D721Med (cell line): ENCODE measurements at places on chromosomes 2 and 18.

GRCh38 chr2:224885836-224886547 is 156.3 kb downstream of the DOCK10 start:
- no peak for DNase-seq

- no peak for DNase-seq
Observed at GRCh38 chr2:216739035-216739434, 43.7 kb upstream of the IGFBP5 start.

DNA sequence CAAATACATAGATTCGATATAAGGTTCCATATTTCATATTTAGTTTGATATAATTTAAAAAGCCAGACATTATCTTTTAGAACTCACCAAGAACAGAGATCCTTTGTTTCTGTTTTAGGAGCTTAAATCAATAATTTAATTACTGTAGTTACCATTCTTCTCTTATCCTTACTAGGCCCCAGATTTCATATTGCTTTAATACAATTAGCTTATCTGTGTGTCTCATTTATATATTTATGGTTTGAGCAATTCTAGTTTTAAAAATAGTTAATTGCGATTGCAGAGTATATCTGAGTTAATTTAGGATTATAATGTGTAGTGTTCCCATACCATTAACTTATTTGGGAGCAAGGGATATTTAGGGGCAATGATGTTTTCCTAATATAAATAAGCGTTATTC is 558.8 kb upstream of the ZNF804A start:
- DNase-seq = no peak

- DNase-seq = no peak
Observed at GRCh38 chr2:32484937-32485336, 128.1 kb downstream of the BIRC6 start.

DNA sequence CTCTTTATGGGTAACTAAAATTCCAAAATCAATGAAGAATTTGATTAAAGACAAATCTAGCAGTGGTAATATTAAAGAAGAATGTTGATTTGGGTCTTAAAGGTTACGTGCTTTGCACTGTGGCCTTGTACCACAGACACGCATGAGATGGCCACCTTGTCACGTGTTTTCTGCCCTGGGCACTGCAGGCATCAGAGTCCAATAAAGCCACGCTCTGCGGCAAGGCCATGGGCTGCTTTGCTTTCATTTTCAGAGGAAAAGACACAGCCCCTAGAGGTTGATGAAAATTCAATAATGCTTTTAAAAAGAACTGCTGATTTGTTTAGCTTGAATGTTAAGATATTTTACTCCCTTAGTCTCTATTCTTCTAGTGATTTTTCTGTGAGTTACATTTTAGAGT is 30.4 kb downstream of the AOX1 start:
- no peak for DNase-seq

GRCh38 chr2:95007822-95008221 is 17.7 kb upstream of the MAL start:
- DNase-seq = no peak

- no peak for DNase-seq
Observed at GRCh38 chr2:47592381-47592780, 189.4 kb downstream of the MSH2 start.

DNA sequence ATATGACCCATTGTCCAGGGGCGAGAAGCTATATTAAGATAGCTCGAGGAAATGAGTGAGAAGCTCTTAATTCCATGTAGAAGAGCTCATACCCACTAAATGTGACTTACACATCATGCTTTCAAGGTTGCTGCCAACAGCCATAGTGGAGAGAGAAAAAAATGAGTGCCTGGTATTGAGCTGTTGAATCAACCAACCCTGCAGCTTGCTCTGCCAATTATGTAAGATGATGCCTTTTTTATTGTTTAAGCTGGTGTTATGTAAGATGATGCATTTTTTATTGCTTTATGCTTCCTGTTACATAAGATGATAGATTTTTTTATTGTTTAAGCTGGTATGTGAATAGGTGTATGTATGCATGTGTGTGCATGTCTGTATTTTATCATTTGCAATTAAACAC is 228.2 kb downstream of the CCDC178 start:
- DNase-seq = no peak

GRCh38 chr2:147998203-147998602 is 22.3 kb downstream of the ORC4 start:
- no peak for DNase-seq

GRCh38 chr2:56681659-56682396 is 498.0 kb downstream of the CCDC85A start:
- DNase-seq = no peak

- no peak for DNase-seq
Observed at GRCh38 chr2:133405252-133405651, 163.0 kb downstream of the NCKAP5 start.

DNA sequence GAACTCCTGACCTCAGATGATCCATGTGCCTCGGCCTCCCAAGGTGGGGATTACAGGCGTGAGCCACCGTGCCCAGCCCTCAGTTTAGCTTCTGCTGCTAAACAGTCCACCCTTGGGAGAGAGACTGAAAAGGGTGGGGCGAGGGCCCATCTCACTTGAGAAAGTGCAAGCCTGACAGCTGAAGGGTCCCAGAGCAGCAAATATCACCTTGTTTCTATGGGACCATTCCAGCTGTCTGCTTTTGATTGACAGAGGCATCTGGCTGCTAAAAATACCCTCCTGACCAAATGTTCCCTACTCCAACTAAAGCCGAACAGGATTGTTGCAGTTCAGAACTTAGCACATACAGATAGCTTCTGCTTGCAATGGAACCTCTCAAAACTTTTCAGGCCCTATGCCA is 436 bp upstream of the SMYD1 start:
- DNase-seq = no peak

DNA sequence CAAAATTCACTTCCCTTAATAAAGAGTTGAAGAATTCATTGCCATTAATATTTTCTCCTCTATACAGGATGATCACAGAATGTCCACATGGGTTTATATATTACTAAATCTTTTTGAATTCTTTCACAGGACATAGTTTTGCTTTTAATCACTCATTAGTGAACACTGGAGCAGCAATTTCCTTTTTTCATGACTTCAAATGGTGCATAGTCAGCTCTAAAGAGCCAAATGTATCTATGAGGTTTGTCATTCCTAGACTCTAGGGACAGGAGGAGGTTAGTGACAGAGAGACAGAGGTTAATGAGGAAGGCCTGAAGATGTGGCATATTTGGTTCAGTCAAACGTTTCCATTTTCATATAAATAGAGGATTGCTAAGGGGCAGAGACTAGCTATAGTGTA is 111.8 kb downstream of the FSHR start:
- no peak for DNase-seq

DNA sequence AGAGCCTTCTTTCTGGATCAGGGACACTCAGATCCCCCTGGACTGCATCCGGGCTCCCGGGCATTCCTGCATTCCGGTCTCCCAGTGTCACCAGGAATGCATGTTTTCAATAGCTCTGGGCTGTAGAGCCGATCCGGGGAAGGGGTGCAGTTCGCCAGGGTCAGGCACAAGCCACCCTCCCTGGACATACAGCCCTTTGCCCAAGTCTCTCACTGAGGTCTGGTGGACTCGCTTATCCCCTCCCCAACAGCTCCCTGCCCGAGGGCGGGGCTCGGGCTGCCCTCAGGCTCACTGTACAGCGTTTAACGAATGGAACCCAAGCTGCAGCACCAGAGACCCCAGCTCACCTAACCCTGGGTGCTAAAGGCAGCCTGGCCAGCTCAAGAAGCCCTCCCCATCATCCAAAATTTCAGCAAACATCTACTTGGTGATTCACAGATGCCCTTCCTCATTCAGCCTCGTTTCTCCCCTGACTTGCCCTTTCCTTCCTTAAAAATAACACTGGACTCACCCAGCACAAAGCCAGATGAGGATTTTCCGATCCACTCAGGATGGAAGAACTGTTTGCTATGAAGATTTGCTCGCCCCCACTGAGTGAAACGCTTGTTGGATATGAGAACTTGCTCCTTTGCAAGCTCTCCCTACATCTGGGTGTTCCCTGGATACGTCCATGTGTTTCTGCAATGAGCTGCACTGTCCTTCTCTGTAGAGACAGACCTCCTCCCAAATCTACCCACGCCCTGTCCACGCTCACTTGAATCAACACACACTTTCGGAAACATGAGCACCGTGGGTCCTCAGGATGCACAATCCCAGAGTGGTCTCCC is 58.1 kb downstream of the PXDN start:
- no peak for DNase-seq

- no peak for DNase-seq
Observed at GRCh38 chr2:120109186-120110061, 96.5 kb downstream of the EPB41L5 start.

DNA sequence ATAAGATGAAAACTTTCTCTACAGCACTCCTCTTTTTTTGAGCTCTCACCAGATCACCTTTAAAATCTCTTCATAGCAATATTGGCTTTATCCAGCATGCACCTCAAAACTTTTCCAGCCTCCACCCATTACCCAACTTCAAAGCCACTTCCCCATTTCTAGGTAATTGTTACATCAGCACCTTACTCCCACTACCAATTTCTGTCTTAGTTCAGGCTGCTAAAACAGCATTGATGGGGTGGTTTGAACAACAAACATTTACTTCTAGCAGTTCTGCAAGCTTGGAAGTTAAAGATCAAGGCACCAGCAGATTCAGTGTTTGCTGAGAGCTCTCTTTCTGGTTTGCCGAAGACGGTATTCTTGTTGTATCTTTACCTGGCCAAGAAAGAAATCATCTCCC is 114.0 kb upstream of the SLC39A10 start:
- DNase-seq = no peak

- DNase-seq = no peak
Observed at GRCh38 chr18:26543373-26543772, 5.0 kb downstream of the KCTD1 start.

DNA sequence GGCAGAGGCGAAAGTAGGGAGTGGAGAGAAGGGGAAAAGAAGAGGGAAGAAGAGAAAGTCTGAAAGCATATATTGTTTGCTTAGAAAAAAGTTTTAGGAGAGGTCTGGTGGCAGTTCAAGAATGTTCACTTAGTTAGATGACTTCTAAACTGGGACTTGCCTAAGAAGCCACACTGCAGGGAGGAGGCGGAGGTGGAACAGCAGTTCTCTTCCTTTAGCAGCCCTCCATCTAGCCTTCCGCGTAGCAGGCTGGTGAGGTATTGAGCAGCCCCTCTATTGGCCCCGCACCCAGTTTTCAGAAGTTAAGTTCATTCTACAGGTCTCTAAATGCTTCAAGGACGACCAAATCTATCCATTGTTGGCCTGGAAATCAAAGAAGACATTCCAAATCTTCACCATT is 31.9 kb upstream of the WIPF1 start:
- no peak for DNase-seq

DNA sequence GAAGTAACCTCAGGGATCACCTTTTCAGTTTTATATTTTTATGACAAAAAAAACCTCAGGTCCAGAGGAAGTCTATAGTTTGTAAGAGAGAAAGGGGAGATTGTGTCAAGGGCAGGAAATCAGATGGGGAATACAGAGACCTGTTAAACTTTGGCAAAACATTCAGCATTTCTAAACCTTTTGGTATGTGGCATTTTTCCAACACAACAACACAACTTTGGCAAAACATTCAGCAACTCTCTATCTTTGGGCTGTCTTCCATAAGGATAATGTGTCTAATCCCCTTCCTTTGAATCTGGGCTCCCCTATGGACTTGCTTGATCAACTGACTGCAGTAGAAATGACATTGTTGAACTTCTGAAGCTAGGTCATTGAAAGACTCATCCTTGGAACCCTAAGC is 220.6 kb upstream of the CCDC68 start:
- no peak for DNase-seq

DNA sequence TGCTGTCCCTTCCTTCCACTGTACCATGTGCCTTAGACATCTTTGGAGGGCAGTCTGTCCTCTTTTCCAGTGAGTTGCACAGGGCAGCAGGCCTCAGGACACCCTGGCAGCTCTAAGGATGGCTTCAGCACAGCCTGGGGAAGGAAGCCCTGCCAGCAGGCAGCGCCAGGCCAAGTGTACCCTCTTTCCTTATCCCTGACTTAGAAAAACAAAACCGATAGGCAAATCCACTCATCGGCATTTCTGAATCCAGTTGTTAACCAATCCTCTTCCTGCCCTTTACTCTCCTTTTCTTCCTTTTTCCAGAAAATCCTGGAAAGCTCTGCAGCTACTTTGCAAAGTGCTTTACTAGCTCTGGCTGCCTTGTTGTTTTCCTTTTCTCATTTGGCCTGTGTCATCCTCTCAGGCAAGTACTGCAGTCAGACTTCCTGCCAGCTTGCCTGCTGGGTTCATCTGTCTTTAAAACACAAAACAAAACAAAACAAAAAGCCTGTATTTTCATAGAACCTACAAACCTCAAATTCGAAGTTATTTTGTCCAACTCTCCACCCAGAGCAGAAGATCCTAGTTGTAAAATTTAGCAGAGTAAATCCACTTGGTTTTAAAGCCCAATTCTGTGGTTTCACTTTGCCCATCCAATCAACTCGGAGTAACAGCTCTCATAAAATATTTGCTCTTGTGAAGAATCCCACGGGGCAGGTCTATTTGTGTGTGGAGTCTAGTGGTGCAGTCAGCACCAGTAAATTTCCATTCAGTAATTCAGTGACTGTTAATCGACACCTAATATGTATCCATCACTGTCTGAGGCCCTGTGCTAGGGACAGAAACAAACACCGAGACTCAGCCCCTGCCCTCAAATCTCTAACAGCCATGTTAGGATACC is 45.2 kb downstream of the PCBP1 start:
- DNase-seq = no peak

GRCh38 chr2:79716266-79716665 is 203.4 kb downstream of the CTNNA2 start:
- no peak for DNase-seq

DNA sequence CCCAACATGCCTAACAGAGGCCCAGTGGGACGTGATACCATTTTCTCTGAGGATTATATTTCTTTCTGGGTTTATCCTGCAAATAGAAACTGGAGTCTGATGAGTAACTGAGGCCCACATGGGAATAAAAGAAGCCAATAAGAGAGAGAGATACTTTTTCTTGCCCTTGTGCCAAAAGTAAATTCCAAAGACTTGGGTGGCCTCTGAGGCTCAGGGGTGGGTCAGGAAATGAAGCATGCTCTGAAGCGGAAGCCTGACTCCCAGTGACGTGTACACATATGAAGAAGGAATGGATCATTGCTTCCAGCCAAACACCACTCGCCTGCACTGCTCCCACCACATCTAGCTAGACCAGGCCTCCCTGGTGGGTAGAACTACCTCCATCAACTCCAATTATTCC is 273.6 kb upstream of the NCKAP5 start:
- no peak for DNase-seq

DNA sequence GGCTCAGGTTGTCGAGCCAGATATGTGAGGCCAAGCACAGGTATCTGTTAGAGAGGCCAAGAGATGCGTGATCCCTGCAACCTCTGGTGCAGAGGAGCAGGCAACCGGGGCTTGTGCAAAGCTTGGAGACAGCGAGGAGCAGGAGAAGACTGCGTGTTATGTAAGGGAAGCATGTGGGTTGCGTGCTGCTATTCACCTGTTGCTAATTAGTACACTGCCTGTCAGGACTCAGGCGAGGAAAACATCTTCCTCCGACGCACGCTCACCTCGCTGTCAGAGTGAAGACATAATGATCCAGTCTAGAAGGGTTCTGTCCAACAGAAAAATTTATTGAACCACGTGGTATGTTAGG is 102.5 kb downstream of the HNRNPLL start:
- no peak for DNase-seq
